ENCODE measurements at places on chromosomes 16 and 17.
A peak's percentile ranks its signal among the peaks of the same experiment; 100 is the strongest.

DNA sequence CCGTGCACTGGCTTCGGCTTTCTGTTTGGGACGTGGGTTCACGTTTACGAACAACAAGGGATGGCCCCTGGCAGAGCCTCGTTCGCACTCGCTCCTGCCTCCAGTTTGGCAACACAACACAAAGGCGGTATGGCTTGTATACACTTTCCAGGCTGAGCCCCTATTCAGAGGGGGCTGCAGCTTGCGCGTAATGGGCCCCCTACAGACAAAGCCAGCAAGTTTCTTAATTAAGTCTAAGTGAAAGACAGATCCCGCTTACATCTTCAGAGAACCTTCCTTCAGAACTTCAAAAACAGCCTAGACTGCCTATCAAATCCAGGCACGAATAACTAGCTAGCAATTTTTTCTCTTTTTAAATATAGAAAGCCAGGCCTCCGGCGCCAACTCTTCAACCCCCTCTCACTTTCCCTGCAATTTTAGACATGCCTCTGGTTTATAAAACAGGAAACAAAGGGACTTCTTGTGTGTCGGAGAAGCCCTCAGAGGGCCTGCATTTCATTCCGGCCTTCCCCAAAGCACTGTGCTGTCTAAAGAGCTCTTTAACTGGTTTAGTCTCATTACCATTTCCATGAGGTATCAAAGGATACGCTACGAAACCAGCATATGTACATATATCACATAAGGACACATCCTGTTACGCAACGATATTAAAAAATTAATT is 244.9 kb downstream of the STX8 start:
- no peak for DNase-seq

DNA sequence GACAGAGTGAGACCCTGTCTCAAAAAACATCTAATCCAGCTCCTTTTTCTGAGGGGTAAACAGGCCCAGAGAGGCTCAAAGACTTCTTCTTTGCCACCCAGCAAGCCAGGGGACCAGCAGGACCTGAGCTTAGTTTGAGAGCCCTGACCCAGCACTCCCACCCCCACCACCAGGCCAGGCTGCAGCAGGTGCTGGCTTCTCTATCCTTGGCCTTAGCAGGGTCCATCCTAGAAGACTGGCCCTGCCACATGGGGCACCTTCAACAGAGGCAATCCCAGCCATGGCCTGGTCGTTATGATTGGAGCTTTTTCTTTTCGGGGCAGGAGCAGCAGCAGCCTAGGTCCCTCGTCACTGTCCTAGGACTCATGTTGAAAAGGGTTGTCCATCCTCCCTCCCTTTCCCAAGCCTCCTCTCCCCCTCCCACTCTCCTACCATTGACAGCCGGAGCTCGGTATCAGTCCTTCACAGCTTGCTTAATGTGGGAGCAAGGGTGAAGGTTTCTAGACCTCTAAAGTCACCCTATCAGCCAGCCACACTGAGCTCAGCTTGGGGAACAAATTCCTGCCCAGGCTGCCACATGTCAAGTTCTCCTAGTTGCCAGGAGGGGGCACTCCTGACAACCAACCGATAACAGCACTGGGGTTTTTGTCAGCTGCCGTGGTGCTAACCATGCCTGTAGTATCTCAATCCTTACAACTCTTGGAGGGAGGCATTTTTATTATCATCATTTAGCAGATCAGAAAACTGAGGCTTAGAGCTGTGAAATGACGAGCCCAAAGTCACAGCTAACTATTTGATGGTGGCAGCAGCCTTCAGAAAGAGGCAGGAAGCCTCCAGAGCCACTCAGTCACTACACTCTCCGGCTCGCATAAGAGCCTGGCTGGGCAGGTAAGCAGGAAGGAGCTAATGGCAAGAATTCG is 11.2 kb downstream of the MRPL27 start:
- peak; percentile 34 for DNase-seq

GRCh38 chr16:88087517-88087877 is 136.3 kb downstream of the BANP start:
- no peak for DNase-seq

DNA sequence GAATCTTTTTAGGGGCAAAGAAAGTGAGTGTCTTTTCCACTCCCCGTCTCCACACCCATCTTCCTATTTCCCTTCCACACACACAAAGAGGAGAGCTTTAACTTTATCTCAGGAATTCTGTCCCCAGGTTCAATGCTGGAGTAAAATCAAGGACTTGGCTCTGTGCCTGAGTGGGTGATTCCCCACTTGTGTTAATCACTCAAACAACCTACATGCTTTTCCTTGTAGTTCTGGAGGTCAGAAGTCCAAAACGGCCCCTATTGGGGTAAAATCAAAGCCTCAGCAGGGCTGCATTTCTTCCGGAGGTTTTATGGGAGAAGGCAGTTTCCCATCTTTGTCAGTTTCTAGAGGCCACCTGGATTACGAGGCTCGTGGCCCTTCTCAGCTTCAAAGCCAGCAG is 422.3 kb upstream of the RBFOX1 start:
- DNase-seq, result no peak

- DNase-seq, result no peak
Measured at GRCh38 chr16:67460168-67460567, 20.8 kb downstream of the ATP6V0D1 start.

GRCh38 chr17:58231641-58232040 is 6.7 kb upstream of the LPO start:
- no peak for DNase-seq

- DNase-seq, result no peak
Measured at GRCh38 chr16:705431-706188, at the start of gene FBXL16. FBXL16 (minus strand) TSS chr16:705801; CDS start chr16:697405, 8,396 bp downstream.

DNA sequence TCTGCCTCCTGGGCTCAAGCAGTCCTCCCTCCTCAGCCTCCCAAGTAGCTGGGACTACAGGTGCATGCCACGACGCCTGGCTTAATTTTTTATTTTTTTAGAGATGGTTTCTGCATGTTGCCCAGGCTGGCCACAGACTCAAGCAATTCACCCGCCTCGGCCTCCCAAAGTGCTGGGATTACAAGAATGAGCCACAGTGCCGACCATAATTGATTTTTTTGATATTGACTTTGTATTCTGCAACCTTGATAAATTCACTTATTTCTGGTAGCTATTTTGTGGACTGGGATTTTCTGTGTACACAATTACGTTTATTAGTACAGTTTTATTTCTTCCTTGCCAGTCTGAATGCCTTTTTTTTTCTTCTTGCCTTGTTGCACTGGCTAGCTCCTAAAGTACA is 30.0 kb downstream of the TAOK1 start:
- no peak for DNase-seq

DNA sequence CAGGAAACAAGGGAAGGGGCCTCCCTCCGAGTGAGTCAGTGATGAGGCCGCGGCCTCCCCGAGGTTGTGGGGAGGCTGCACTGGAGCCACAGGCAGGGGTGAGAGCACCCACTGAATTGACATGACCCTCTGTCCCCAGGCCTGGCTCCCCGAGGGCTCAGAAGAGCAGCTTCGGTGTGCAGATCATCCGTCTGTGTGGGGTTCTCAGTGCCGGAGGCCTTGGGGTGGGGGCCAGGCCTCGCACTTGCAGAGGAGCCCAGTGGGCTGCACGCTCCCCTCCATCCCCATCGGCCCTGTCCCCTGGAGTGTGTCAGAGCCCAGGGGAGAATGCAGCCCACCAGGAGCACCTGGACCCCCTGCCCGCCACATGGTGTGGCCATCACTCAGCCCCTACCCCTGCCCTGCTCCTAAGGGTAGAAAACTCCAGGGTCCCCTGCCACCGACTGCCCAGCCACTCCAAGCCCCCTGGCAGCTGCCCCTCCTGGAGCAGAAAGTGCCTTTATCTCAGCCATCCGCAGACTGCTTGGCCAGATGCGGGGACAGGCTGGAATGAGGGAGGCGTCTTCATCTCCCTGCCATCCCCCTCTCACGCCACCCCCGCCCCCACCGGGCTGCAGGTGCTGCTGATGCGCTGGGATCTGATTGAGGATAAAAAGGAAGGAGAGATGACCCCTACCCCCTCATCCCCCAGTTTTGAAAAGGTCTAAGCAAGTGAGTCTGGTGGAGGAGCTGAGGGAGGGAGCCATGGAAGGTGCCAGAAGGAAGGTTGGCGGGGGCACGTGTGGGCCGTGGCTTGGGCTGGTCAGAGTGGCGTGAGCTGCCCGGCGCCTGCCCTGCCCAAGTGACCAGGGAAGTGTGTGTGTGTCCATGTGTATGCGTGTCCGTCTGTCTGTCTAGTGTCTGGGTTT is 358.3 kb downstream of the SEC14L1 start:
- no peak for DNase-seq

DNA sequence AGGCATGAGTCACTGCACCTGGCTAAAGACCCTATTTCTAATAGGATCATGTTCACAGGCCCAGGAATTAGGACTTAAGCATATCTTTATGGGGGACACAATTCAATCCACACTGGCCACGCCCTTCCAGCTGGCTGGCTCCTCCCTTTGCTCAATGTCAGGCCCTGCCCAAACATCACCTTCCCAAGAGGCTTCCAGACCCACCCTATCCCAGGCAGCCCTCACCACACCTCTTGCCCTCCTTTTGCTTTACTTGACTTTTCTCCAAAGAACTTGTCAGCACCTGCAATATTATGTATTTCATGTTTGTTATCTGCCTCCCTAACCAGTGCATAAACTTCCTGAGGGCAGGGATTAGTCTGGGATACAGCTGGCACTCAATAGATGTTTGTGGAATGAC is 109.6 kb upstream of the CDH5 start:
- no peak for DNase-seq

Measured in activated T-helper 1 cell treated with anti-CD3 and anti-CD28 coated beads, Interleukin-12 subunit alpha, Interleukin-12 subunit beta, Interleukin-2, Interleukin-4 antibody, amounts not matched to agents 30 ng/mL and 10 ng/mL and 1 ng/mL, durations not matched to agents 14 hours and 24 hours and 36 hours (primary cell).